Pericardium fibroblast (primary cell): ENCODE measurements at places on chromosomes 5 and 9. TPM values are rescaled to one million over a fixed set of nuclear protein-coding genes. Genes with fewer than 3 reads are reported as not detected.

ADRB2 gene
- 0.23 TPM in 1 of 2 replicates, not detected in the other for total RNA-seq

PRUNE2 gene
- total RNA-seq, result 8.2 and 14.9 TPM in 2 replicates

PCDHB3 gene
- 0.23 TPM in 1 of 2 replicates, not detected in the other for total RNA-seq

ANGPTL2 gene
- 47.1 and 63.0 TPM in 2 replicates for total RNA-seq

RAD50 gene
- 11.6 and 24.3 TPM in 2 replicates for total RNA-seq

ELOVL7 gene
- total RNA-seq, result 0.09 TPM in 1 of 2 replicates, not detected in the other

PPP3R2 gene
- not detected in 2 replicates for total RNA-seq

CBY3 gene
- total RNA-seq, result not detected in 2 replicates

GABRA6 gene
- total RNA-seq, result not detected in 2 replicates

FRMD3 gene
- total RNA-seq, result 1.4 and 2.2 TPM in 2 replicates

PCDHGB4 gene
- total RNA-seq, result 11.6 and 12.8 TPM in 2 replicates

CYLC2 gene
- total RNA-seq, result not detected in 2 replicates
